GOT3 (cell line): ENCODE measurements at places on chromosomes 2 and 18.

GRCh38 chr2:150327564-150328489 is 159.6 kb downstream of the RND3 start:
- DNase-seq, result no peak

DNA sequence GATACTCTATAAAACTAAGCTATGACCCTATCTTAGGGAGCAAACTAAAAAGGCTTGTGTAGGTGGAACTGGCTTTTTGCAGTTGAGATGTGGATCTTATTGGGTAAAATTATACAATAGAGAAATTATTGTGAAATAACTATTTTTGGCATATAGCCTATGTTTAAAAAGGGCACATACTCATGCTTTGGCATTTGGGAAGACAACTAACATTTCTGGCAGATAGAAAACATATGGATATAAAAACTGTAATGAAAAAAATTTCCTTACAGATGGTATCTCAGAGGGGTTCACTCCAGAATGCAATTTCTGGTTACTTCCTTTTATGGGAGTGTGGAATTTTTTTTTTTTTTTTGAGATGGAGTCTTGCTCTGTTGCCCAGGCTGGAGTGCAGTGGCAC is 120.1 kb upstream of the CCDC195 start:
- no peak for DNase-seq

- no peak for DNase-seq
Measured at GRCh38 chr2:224591220-224591619, 6.1 kb upstream of the CUL3 start.

- peak; percentile 10 for DNase-seq
Measured at GRCh38 chr2:136423516-136423996, 305.6 kb upstream of the CXCR4 start.

GRCh38 chr2:157307021-157307420 is 18.6 kb downstream of the ERMN start:
- no peak for DNase-seq

DNA sequence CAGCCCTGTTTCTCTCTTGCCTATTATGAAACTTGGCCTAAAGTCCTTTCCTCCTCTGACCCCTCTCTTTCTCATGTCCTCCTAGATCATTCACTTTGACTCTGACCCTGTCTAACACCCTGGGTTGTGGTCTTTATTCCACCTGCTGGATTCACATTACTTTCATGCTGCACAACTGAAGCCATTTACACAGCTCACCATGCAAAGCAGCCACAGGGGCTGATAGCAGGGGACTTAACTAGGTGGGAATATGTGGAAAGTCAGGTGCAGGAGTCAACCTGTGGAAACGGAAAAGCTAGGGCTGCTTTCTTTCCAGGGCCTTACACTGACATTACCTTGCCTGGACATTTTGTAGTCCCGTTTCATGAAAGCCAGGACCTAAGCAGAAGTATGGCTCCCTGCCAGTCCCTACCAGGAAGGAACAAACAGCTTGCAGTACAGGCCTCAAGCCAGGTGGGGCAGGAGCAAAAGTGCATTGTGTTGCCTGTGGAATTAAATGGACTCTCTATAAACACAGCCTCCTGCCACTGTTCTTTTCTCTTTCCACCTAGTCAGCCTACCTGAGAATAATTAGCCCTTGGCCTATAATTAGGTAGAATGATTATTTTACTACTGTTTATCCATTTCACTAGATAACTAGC is 11.8 kb downstream of the MAPRE3 start:
- no peak for DNase-seq

DNA sequence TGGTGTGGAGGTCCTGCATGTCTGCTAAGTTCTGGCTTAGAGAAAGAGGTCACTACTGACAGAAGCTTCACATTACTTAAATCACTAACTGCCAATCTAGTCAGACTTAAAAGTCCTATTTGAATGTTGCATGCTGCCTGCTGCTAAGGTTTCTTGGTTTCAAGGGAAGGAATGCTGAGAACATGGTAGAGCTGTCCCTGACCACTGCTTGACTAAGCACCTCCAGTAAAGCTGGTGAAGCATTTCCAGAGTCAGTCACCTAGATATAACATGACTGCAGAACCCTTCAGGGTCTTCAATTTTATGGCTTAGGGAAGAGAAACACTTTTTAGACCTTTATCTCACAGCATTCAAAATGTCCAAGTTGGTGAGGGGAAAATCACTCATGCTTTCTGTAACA is 2178.3 kb upstream of the PIK3C3 start:
- no peak for DNase-seq

- DNase-seq, result no peak
Measured at GRCh38 chr2:99818842-99819241, 323.5 kb downstream of the AFF3 start.

DNA sequence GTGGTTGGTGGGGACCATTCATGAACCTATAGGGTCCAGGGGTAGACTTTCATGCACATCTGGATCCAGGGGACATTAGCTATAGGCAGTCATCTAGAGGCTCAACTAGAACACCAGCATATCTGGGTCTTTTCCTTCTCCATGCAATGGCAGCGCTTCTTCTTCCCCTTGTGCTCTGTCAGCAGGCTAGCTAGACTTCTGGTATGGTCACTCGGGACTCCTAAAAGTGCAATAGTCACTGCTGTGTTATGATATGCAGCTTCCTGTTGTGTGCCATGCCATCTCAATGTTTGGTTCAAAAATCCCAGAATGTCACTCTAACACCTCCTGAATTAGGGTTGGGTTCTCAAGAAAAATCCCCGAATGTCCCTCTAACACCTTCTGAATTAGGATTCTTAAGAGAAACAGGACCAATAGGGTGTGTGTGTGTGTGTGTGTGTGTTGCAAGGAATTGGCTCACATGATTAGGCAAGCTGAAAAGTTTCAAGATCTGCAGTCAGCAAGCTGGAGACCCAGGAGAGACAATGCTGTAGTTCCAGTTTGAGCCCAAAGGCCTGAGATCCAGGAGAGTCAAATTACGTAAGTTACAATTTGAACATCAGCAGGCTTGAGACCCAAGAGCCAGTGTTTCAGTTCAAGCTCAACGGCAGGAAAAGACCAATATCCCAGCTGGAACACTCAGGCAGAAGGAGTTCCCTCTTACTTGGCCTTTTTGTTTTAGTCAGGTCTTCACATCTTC is 97.1 kb upstream of the LTBP1 start:
- no peak for DNase-seq

DNA sequence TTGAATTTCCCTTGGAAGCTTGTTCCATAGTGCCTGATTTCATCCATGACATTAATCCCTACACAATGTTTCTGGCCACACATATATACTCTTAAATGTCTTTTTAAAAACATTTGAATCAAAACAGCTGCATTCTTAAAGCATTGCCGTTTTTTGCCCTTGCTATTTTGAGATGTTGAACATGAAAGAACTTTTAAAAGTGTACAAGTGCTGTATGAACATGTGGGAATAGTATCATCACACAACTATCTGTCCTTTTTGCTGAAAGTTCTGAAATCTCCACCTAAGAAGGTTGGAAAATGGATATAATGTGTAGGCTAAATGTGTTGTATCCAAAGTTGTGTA is 318.7 kb upstream of the UBE2E3 start:
- DNase-seq, result no peak

- DNase-seq, result no peak
Measured at GRCh38 chr18:59718108-59718463, 20.9 kb upstream of the CCBE1 start.

- DNase-seq, result no peak
Measured at GRCh38 chr2:197274349-197274748, 36.2 kb downstream of the ANKRD44 start.

DNA sequence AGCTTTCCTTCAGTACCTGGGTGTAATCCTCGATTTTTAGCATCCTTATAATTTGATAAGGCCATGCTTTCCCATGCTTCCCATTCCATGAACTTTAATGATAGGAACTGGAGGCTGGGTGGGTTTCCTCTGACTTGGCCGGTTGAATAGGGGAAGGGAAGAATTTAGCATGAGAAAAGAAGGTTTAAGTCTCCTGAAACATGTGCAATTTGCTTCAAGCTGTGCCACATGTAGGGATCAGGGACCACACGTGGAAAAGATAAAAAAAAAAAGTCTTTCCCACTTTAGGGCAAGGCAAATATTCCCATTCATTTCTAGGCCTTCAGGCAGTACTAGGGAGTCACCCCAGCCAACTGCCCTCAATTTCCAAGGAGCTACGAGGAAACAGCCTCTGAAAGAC is 900.3 kb downstream of the DSC3 start:
- no peak for DNase-seq

DNA sequence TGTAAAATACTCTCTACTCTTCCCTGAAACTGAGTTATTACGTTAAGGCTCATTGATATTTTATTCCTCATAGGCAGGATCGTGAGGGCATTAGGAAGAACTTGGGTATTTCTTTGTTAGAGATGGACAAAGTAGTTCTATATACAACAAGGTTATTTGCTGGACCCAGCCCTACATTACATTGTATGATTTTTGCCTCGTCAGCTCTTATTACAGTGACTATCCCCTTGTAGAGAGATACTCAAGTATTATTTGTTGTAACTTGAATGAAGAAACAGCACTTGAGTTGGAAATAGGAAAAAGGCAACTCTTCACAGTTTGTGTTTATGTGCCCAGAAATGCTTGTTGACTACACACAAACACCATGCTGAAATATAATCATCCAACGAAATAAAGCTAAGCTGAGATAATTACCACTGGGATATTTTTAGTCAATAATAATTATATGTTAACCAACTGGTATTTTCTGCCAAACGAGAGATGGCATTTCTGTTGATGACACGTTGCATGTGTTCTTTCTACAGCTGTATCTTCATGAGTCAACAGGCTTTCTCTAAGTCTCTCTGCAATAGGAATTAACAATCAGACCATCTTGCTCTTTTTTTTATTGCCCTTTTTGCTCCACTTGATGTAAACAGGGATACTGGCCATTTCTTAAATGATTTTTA is 947.6 kb downstream of the DPP10 start:
- no peak for DNase-seq

- no peak for DNase-seq
Measured at GRCh38 chr18:26215247-26215970, 10.8 kb upstream of the TAF4B start.

DNA sequence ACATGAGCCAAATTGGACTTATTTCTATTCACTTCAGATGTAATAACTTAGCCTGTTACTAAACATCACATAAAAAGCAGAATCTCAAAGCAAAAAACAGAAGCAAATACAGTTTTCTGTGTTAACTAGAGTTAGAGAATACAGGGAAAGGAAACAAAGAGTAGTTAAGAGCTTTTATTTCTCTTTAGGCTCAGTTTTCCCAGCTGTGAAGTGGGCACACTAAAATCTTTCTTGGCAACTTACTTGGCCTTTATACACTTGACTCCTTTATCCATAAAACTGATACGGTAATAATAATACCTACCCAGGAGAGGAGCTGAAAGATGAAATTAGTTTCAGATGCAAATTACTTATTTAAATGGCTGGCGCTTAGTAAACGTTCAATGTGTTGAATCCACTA is 132.8 kb upstream of the SPATS2L start:
- no peak for DNase-seq

DNA sequence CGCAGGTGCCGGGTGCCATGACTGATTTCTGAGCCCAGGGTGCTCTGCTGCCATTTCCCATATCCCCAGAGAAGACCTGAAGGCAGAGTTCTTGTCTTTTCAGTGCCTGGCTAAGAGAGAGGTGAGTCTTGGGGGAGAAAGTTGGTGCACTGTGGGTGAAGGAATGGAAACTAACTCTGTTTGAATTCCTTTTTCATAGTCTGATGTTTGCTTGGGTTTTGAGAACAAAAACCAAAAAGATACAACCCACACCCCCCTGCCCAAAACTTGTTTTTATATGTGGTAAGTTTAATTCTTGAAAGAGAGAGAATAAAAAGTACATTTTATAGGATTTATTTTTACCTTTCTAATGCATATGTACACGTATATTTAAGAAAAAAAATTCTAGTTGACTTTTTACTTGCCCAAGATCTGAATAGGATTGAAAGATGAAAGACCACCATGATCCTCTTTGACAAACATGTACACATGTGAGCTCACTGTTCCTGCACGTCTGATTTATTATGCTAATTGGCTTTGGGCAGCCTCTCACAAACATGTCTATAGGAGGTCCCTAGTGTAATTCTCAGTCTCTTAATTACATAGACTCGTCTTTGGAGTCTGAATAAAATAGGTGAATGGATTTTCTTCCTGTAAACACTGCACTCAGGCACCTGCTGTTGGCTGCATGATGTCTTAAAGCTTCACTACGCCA is 46.3 kb downstream of the ARL4C start:
- DNase-seq, result no peak
